ENCODE measurements at places on chromosomes 1 and 21.
A peak's percentile ranks its signal among the peaks of the same experiment; 100 is the strongest.

- DNase-seq = no peak
These were observed 434.3 kb downstream of the PTPRC start for GRCh38 chr1:199073166-199073565.

GRCh38 chr1:54006508-54006907 is 11.5 kb downstream of the LDLRAD1 start:
- no peak for DNase-seq

GRCh38 chr21:42839271-42840231 is 39.8 kb downstream of the WDR4 start:
- peak; percentile 30 for DNase-seq

GRCh38 chr1:34871443-34872132 is 12.0 kb upstream of the SMIM12 start:
- no peak for DNase-seq

GRCh38 chr1:228013935-228014930 is 7.4 kb downstream of the WNT3A start:
- DNase-seq = peak; percentile 9

- DNase-seq = no peak
These were observed 93.2 kb downstream of the PRDM2 start for GRCh38 chr1:13793088-13793730.

DNA sequence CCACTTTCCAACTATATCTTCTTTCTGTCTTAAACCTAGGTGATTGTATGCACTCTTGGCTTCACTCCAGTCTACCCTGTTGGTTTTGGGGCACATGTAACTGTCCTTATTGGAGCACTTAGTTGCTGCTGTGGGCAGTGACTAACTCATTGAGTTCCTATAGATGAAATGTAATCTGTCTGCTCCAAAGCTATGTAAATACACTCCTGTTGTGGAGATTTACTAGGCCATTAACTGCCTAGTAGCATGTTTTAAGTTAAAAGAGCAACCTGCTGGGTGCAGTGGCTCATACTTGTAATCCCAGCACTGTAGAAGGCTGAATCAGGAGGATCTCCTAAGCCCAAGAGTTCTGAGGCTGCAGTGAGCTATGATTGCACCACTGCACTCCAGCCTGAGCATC is 137.6 kb downstream of the ZMYM4 start:
- no peak for DNase-seq

All from activated T-cell treated with anti-CD3 and anti-CD28 coated beads, Interleukin-2, amount 50 U/mL, for 24 hours (primary cell).